ENCODE measurements at places on chromosomes 7 and 10.

GRCh38 chr7:24902276-24902675 lies 77.7 kb downstream of the OSBPL3 start:
- DNase-seq = no peak

- no peak for DNase-seq
Measured at GRCh38 chr10:49644035-49644646, 30.3 kb downstream of the CHAT start.

- DNase-seq = peak; percentile 10
Measured at GRCh38 chr10:26621889-26622711, 75.4 kb upstream of the PDSS1 start.

GRCh38 chr7:28018020-28018419 lies 162.6 kb downstream of the JAZF1 start:
- DNase-seq = no peak

DNA sequence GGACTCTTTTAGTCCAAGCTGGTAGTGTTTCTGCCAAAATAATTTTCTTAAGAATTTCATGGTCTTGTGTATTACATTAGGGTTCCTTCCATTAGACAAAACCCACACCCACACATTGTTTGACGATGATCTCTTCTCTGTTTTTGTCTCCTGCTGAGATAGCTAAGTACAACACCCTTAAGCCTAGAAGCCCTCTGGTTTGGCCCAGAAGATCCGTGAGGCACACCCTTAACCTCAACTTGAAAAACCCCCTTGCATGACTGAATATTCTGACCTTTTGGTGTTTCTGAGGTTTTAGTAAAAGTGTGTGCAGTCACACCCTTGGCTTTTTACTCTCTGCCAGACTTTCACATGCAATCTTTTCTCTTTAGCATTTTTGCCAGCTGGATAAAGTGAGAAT lies 29.3 kb upstream of the ERCC6 start:
- no peak for DNase-seq

GRCh38 chr10:62335326-62335725 lies 38.8 kb upstream of the ZNF365 start:
- no peak for DNase-seq

- DNase-seq = no peak
Measured at GRCh38 chr7:116161728-116162127, 48.6 kb upstream of the TES start.

All from KG1 (cell line).